ENCODE measurements at places on chromosomes 3 and 15.

DNA sequence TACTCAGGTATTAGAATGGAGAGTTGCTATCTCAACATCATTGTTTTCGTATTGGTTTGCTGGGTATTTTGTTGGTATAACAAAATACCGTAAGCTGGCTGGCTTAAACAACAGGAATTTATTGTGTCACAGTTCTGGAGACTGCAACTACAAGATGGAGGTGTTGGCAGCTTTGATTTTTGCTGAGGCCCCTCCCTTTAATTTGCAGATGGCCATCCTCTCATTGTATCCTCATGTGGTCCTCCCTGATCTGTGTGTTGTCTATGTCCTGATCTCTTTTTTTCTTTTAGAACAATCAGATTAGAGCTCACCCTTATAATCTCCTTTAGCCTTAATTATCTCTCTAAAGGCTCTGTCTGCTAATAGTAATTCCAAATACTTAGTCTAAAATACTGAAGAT, 299.8 kb upstream of the GOLIM4 start:
- no peak for DNase-seq
- no peak overlapping the region for H3K4me3 ChIP-seq
- H3K27ac ChIP-seq = no peak overlapping the region
- H3K4me1 ChIP-seq = no peaks in the 10 kb centered on the region

DNA sequence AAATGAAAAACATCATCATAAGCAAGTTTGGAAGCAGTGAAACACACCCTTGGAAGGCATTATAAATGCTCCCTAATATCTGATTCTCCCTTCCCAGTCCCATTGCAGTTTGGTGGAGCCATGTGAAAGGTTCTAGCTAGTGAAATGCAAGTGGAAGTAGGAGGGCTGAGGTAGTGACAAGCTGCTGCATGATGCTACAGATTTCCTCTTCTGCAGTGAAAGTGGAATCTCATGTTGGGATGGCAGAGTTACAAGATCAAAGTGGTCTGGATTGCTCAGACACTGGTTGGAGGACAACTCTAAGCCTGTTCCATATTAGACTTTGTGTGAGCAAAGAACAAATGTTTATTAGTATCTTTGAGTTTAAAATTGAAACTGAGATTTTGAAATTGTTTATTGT, 3.3 kb upstream of the PDCD6IP start:
- no peak overlapping the region for H3K27ac ChIP-seq
- H3K4me3 ChIP-seq = no peak overlapping the region

DNA sequence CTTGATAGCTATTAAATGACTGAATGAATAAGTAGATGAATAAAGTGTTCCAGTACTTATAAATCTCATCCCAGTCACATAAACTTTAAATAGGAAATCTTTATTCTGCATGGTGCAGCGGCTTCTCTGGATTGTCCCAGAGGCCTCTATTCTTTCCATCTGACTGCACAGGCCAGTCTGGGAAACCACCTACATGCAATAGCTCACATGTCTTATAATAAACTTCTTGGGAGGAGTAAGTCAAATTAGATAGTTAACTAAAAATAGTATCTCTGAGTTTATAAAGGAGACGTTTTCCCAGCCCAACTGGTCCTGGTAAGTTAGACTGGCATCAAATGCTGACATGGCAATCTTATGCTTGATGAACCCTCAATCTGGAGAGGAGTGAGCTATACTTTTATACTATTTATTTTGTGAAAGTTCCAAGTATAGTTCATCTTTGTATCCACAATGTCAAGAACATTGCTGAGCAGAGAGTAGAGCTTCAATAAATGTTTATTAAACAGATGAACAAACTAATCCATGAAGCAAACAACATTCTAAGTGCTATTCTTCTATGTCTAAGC, 417.6 kb downstream of the TIGIT start:
- peaks cover 47% of the 10 kb centered on the region for H3K4me1 ChIP-seq
- H3K27me3 ChIP-seq = no peaks in the 10 kb centered on the region
- H3K4me3 ChIP-seq = no peak overlapping the region
- H3K36me3 ChIP-seq = no peaks in the 10 kb centered on the region
- DNase-seq = no peak

DNA sequence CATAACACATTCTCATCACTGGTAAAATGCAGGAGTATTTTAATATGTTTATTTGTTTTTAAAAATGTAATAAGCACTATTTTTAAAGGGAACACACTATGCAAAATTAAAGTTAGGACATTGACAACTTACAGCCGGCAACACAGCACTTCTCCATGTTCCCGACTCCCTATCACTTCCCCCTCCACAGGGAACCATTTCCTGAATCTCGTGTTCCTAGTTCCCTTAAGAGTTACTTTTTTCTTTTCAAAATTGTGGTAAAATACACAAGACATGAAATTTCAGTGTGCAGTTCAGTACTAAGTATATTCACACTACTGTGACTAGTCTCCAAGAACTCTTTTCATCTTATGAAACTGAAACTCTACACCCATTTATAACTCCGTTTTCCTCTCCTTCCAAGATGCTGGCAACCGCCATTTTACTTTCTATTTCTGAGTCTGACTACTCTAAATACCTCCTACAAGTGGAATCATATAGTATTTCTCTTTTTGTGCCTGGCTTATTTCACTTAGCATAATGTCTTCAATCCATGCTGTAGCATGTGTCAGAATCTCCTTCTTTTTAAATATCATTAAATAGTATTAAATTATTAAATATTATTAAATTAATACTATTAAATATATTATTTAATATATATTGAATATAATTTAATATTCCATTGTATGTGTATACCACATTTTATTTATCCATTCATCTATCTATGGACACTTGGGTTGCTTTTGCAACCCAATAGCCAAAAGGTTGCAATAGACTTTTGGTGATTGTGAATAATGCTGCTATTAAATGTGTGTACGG, 25.9 kb upstream of the UBE2Q2 start:
- H3K36me3 ChIP-seq = no peaks in the 10 kb centered on the region
- no peaks in the 10 kb centered on the region for H3K27me3 ChIP-seq
- peak overlapping the region; percentile 8 for H3K4me3 ChIP-seq
- no peak for DNase-seq
- no peaks in the 10 kb centered on the region for H3K4me1 ChIP-seq

DNA sequence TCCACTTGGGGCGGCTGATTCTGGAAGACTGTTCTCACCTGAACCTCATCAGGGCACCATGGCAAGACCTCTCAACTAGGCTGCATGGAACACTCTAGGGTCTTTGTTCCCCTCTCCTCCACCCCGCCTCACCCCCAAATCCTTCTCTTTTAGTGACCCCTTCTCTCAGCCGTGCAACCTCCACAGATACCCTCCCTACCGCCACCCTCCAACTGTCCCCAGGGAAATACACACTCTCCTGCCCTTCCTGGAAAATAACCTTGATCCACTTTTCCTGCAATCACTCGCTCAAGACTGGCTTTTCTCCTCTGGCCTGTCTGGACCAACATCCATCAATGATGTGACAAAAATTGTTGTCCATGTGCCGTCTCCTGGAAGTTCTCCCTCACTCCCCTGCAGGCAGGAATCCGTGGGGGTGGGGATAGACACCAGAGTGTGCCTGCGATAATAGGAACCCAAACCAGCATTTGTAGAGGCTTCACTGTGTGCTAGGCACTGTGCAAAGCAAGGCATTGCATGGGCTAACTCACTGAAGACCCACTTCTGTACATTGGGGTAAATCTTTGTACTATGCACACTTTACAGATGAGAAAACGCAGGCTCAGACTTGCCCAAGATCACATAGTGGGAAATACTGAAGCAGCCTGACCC, 160.1 kb upstream of the UBE2E1 start:
- H3K27me3 ChIP-seq = no peaks in the 10 kb centered on the region
- no peak overlapping the region for H3K4me3 ChIP-seq
- no peaks in the 10 kb centered on the region for H3K36me3 ChIP-seq
- H3K4me1 ChIP-seq = no peaks in the 10 kb centered on the region

DNA sequence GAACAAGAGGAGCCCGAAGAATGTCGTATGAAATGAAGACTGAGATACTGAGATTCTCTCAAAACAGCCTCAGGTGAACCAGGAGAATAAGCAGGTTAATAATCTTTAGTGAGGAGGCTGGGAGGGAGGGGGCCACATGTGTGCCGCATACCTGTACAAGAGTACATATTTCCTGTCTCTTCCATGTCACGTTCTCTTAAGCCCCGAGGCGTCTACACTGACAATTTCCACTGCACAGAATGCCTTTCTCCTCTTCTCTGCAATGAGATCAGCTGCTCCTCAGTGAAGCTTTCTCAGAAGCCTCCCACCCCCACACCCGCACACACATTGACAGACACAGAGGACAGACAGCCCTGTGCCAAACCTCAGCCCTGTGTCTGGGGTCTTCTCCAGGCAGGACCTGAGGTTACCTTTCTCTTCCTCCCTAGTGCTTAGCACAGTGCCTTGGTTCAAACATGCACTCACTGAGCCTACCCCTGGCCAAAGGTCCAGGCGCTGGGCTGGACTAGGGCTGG, 55.4 kb downstream of the PDZRN3 start:
- DNase-seq = no peak
- no peaks in the 10 kb centered on the region for H3K36me3 ChIP-seq
- no peaks in the 10 kb centered on the region for H3K27me3 ChIP-seq
- H3K27ac ChIP-seq = peak overlapping the region; percentile 43
- H3K4me3 ChIP-seq = no peak overlapping the region

- H3K27me3 ChIP-seq = no peaks in the 10 kb centered on the region
- no peaks in the 10 kb centered on the region for H3K36me3 ChIP-seq
- H3K27ac ChIP-seq = peak overlapping the region; percentile 93
- DNase-seq = peak; percentile 92
- H3K4me1 ChIP-seq = peaks cover 73% of the 10 kb centered on the region
- no peak overlapping the region for H3K4me3 ChIP-seq
Observed at GRCh38 chr15:92617549-92618520, 37.7 kb downstream of the FAM174B start.

- H3K27ac ChIP-seq = no peak overlapping the region
- H3K36me3 ChIP-seq = no peaks in the 10 kb centered on the region
- no peaks in the 10 kb centered on the region for H3K27me3 ChIP-seq
- H3K4me3 ChIP-seq = no peak overlapping the region
- DNase-seq = no peak
Observed at GRCh38 chr3:132803889-132804288, 81.7 kb upstream of the NPHP3 start.

DNA sequence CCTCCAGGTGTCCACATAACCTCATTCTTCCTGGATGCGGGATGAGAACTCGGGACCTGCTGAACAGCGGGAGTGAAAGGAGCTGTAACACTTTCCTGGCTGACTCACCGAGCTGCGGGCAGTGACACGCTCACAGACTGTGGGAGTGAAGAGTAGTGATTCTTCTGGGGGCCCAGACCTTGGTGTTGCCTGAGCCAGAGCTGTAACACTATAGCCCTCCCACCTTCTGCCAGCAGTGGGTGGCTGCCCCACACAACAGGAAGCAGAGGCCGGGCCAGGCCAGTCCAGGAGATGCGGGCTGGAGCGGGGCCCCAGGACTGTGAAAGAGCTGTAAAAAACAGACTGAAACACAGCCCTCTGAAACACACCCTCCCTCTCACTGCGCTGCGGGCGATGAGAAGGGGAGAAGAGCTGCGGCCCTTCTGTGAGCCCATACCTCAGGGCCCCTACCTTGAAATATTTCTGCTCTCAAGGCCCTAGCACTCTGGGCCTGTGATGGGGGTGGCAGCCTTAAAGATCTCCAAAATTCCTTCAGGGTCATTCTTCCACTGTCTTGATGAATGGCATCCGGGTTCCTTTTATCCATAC, 464.0 kb upstream of the CCDC54 start:
- no peaks in the 10 kb centered on the region for H3K36me3 ChIP-seq
- DNase-seq = no peak
- no peaks in the 10 kb centered on the region for H3K4me1 ChIP-seq
- no peak overlapping the region for H3K27ac ChIP-seq

GRCh38 chr3:8539419-8539818, 37.8 kb downstream of the LMCD1 start:
- no peak for DNase-seq
- H3K4me1 ChIP-seq = no peaks in the 10 kb centered on the region
- H3K36me3 ChIP-seq = peaks cover 43% of the 10 kb centered on the region
- no peak overlapping the region for H3K4me3 ChIP-seq
- no peak overlapping the region for H3K27ac ChIP-seq

GRCh38 chr3:53696401-53697172, 149.6 kb downstream of the CHDH start:
- H3K27ac ChIP-seq = no peak overlapping the region
- no peaks in the 10 kb centered on the region for H3K27me3 ChIP-seq
- no peaks in the 10 kb centered on the region for H3K36me3 ChIP-seq
- no peak overlapping the region for H3K4me3 ChIP-seq

DNA sequence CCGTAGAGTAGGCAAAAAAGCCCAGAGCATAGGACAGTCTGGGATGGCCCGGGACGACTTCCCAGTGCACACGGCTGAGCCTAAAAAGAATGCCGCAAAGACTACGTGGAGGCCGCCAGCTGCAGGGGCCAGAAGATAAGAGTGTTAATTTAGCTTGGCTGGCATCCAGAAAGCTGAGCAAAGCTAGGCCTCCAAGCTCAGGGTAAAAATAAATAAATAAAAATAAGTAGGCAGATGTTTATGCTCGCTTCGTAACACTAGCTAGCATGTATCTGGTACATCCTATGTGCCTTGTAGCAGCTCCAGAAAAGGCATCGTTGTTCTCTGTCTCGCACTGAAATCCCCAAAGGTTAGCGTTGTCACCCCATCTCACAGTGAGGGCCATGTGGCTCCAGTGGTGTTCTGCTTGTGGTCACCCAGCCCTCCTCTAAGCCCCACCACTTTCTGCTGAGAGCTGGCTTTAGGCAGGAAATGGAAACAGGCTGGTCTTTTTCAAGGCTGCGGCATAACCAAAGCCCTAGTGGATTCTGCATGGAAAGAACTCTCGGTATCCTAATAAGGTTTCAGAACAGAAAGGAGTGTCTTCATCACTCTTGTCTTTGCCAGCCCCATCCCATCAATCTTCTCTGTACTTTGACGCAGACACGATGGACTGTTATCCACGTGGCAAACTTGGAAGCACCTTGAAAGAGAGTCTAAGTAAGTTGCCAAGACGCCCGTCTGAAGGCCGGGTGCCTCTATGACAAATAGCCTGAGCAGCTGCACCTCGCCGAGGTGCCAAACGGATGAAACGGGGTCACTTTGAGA, 58.1 kb upstream of the MEF2A start:
- no peaks in the 10 kb centered on the region for H3K27me3 ChIP-seq
- no peaks in the 10 kb centered on the region for H3K36me3 ChIP-seq
- peaks cover 13% of the 10 kb centered on the region for H3K4me1 ChIP-seq
- H3K4me3 ChIP-seq = no peak overlapping the region
- H3K27ac ChIP-seq = peak overlapping the region; percentile 52

DNA sequence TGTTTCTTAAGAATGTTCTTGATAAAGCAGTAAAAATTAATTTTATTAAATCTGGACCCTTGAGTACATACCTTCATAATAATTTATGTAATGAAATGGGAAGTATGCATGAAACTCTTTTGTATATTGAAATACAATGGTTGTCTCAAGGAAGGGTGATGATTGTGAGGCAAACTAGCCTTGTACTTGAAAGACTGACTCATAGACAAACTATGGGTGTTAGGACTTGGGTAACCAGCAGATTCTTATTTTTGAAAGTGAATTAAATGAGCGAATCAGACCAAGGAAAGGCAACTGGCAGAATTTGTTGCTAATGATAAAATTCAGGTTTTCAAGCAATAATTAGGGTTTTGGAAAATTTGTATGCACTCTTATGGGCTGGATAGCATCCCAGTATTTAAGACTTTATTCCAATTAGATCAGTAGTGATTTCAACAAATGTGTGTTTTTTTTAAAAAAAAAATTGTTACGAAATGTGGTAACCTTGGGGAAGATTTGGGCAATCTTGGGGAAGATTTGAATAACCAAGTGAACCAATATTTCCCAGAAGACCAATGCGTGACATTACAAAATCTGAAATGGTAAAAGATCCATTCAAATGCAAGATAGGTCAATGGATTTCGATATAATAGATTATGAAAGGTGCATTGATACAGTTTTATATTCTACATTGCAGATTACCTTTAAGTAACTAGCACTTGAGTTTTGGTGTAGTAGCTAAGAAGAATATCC, 42.0 kb downstream of the ATP2C1 start:
- peaks cover 27% of the 10 kb centered on the region for H3K36me3 ChIP-seq
- no peak for DNase-seq
- H3K4me1 ChIP-seq = no peaks in the 10 kb centered on the region
- H3K27me3 ChIP-seq = no peaks in the 10 kb centered on the region

Data from stomach (tissue), 19 donors.